Amniotic epithelial cell (primary cell): ENCODE measurements at places on chromosomes 4 and X.

GRCh38 chr4:179116011-179116410 is 1673.8 kb upstream of the AGA start:
- DNase-seq = no peak

- no peak for DNase-seq
These were observed 664 bp downstream of the MED12 start for GRCh38 chrX:71118985-71119535.

GRCh38 chr4:152950402-152951274 is 14.5 kb downstream of the FHDC1 start:
- no peak for DNase-seq

DNA sequence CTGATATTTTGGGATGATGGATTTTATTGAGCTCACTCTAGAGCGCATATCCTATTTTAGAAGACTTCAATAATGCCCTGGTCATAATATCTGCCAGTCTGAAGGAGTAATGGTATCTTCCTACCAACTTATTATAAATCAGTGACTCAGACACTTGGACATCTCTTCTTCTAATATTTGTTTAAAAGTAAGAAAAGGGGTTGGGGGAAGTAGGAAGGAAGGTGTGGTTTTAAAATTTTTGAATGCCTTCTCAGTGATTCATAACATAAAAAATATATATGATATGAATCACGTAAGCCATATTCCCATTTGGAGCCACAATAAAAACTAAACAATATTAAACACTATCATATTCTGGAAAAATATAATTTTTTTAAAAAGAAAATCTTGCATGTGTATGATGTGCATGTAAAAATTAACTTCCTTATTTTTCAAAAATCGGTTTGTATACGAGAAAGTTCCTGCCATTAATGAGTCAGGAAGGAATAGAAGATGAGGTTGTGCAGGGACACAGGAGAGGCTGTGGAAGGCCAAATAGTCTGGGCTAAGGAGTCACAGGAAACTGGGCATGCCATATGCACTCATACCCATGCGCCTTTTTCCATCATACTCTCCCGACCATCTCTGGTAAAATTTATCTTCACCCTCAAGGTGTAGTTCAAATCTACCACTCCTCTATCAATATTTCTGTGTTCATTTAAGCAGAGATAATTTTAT is 286.5 kb downstream of the EPHA5 start:
- peak; percentile 36 for DNase-seq

DNA sequence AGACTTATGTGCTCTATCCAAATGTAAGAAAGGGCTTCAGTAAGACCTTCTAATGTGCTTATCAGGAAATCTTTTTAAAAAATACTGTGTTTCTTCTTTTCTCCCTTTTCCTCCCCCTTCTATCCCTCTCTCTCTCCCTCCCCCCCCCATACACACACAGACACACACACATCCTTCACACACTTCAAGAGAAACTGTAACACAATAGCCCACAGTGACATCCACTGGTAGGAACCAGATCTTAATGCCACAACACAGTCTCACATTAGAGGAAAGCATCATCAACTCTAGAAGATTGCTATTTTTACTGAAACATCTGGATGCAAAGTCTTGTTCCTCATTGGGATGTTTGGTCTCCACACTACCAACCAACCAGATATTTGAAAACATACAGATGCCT is 4.6 kb downstream of the PCDH19 start:
- no peak for DNase-seq

DNA sequence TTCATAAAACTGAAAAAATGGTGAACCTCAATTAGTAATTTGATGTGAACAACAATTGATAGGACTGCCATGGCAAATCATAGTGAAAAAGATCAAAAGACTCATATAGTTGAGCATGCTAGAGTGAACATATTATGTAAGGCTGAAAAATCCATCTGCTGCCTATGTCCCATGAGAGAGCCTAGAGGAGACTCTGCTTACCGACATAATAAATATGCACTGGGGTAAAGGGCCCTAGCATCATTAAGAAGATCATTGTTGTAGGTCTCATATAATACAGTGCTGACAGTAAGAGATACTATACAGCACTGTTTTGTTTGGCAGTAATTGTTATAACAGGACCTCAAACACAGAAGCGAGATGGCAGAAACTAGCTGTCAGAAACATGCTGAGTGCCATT is 229.0 kb downstream of the PABPC4L start:
- no peak for DNase-seq

- no peak for DNase-seq
These were observed 22.8 kb downstream of the STAP1 start for GRCh38 chr4:67581208-67581857.

- no peak for DNase-seq
These were observed 18.2 kb downstream of the PTTG2 start for GRCh38 chr4:37978248-37978924.

DNA sequence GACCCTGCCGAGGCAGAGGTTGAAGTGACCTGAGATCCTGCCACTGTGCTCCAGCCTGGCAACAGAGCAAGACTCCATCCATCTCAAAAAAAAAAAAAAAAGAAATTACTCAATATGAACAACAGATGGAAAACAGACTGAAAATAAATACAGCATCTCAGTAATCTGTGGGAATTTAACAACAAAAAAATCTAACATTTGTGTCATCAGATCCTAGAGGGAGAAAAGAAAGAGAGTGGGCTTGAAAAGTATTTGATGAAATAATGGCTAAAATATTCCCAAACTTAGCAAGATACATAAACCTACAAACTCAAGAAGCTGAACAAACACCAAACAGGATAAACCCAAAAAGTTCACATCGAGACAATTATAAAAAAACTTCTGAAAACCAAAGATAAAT is 84.7 kb downstream of the CENPC start:
- no peak for DNase-seq
